ENCODE measurements at places on chromosomes 7 and 10. TPM values are rescaled to one million over a fixed set of nuclear protein-coding genes. Genes with fewer than 3 reads are reported as not detected.

Gene CALCR
- total RNA-seq, result 0.66 TPM

Gene NACAD
- total RNA-seq, result 7.8 TPM

GRCh38 chr10:12463459-12463838 is 114.1 kb downstream of the CAMK1D start:
- no peak for DNase-seq

DNA sequence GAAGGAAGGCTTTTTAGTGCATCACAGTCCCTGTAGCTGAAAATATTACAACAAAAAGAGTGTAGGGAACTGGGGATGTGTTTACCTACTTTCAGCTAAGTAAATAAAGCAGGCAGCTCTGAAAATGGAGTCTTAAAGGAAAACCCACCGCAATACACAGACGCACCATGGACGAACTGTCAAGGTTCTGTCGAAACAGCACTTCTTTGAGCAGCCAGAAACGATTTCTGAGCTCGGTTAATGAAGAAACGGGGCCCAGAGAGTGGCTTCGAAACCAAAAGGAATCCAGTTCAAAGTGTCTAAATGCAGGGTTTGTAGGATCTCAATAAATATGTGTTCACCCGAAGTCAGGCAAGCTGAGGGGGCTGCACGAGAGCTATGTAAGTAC is 275.4 kb upstream of the NEBL start:
- DNase-seq, result no peak

DNA sequence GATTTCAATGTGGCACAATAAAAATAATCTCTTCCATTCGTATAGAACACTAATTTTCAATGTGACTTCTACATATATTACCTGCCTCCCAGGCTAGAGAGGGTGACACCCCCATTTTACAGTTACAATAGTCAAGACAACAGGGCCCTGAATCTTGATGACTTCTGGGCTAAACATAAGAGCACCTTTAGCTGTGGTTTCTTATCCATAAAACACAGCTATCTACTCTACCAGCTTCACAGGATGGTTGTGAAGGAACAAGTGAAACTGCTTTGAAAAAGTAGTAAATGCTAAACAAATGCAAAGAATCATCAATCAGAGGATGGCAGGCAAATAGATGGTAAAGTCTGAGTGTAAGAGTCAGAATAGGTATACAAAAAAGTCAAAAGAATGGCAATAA is 3.6 kb upstream of the TLL2 start:
- DNase-seq, result no peak

DNA sequence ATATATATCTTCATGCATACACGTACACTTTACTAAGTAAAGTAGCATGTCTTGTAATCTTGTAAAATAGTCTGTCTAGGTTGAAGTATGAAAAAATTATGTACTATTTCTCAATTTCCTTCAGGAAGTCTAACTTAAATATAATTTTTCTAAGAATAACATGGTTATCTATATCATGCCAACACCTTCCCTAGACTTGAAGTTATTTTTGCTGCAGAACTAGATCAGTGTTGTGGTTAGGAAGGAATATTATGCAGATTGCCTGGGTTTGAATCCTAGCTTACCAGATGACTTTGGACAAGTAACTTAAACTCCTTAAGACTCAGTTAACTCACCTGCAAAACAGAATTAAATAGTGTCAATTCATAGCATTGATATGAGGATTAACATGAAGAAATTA is 142.2 kb upstream of the SEMA3A start:
- DNase-seq, result no peak

DNA sequence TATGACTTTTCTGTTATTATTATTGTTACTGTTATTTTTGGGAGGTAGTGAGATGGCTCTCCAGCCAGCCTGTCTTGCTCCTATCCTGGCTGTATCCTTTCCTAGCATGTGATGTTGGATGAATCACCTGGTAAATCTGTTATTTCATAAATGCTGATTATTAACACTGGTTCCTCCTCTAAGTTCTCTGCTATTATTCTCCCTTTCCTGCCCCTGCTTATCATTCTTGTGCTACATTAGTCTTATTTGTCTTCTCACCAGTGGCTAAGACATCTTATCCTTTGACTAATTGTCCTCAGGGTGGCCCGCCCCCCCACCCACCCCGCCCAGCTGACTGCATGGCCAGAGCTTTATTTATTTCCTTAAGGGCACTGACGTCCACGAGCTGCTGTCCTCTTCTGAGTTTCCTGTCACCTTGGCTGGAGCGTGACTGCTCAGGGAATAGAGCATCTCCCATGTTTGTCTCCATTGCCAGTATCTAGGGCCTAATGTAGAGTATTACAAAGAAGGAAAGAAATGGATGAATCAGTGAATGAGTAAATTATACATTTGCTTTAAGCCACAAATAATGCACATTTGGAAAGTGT is 110.1 kb upstream of the KLF6 start:
- DNase-seq, result no peak

GRCh38 chr7:117776224-117776623 is 97.0 kb downstream of the CTTNBP2 start:
- no peak for DNase-seq

GRCh38 chr7:28960071-28960840 is 2.1 kb upstream of the TRIL start:
- no peak for DNase-seq

- no peak for DNase-seq
These were observed 133.6 kb upstream of the JCAD start for GRCh38 chr10:30192846-30193608.

DNA sequence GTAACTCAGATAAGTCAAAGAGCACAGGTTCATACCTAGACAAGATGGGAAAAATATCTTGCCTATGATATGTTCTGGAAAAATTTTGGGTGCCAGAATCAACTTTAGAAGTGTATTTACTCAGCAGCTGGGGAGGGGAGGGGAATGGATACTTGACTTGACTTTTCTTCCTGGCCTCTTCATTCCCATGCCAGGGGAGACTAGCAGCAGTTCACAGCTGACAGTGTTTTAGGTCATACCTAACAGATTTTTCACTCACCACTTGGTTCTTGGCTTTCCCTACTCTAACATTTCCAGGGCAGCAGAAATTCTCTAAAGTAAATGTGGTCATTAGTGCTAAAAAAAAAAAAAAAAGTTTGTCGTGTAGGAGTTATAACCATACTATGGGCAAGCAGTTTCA is 46.3 kb downstream of the TAS2R16 start:
- no peak for DNase-seq

All from tibial nerve (tissue), 4 donors.